Stimulated activated CD4-positive, alpha-beta T cell treated with anti-CD3 and anti-CD28 coated beads, TNF-alpha, amount 100 ng/mL, for 1 hour (primary cell): ENCODE measurements at places on chromosomes 2 and 18.

DNA sequence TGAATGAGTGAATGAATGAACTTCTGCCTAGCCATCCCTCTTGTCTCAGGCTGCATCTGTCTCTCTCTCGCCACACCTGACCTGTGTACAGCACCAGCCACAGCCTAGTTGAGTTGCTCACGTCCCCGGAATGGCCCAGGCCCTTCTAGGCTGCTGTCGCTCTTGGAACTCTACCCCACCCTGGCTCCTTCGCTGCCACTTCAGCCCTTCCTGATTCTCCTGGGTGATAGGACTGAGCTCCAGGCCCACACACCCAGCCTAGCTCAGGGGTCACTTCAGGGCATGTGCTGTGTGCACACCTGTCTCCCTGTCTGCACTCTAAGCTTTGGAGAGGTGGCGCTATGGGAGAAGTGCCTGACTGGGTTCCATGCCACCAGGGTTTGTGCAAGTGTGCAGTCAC is 236.6 kb downstream of the GLI2 start:
- DNase-seq, result no peak

GRCh38 chr2:176832086-176832485 is 380.5 kb upstream of the HNRNPA3 start:
- DNase-seq, result no peak

DNA sequence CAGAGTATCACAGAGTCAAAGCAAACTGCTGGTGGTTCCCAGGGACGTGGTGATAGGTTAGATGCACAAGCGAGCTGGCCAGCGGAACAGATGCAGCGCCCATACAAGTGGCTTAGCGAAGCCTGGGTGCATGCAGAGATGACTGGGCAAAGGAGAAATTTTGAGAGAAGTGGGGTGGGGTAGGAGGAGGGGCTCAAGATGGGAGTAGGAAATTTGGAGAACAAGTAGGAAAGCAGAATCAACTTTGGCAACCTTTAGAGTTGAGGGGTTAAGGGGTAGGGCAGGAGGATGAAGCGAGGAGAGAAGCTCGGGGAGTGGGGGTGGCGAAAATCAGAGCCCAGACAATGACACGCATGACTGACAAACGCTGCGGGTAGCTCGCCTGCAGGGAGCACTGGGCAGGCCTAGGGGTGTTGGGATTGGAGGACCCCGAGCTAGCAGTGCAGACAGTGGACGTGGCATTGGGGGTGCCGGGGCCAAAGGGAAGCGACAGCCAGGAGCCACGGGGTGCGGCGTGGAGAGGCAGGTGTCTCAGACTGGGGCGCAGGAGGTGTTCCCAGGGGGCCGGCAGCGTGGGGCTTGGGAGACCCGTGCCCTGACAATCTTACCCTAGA is 431 bp downstream of the FAM98A start:
- no peak for DNase-seq

GRCh38 chr2:201407265-201407664 is 44.0 kb downstream of the TRAK2 start:
- no peak for DNase-seq

GRCh38 chr18:13562494-13563029 is 163.8 kb downstream of the FAM210A start:
- peak; percentile 73 for DNase-seq

DNA sequence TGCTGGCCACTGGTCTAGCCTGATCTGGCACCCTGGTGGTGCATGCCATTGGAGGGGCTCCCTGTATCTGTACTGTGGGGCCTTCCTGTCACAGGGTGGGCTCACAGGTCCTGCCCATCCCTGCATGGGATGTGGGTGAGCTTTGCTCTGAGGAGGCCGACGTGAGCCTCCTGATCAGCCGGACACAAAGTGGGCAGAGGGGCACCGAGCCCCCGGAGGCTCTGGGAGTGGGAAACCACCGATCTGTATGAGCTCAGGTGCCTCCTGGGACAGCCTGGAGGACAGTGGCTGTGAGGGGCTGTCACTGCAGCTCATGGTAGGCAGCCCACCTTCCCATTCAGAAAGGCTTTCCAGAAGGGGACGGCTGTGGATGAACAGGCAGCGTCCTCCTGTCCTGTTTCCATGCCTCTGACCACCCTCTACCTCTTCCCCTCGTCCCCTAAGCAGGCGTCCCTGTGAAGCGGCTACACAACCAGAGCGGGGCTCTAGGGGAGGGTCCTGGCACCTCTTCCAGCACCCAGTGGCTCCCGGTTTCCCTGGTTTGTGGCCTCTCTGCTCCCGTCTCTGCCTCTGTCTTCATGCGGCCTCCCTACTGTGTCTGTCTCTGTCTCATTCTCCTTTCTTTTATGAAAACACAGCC is 112.5 kb upstream of the OTOS start:
- no peak for DNase-seq

DNA sequence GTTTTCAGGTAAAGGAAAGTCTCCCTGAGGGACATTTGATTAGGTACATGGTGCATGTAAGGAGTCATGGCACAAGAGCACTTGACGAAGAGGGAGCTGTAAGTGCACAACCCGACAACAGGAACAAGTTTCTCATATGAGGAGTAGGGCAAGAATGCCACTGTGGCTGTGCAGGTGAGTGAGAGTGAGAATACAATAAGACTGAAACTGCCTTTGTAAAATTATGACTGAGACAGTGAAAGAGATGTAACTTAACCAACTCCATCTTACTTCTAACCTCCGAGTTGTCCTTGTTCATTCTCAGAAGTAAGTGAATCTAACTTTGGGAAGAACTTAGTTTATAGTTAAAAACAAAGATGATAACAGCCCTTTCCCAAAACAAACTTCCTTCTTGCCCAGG is 1025.8 kb upstream of the CNTNAP5 start:
- no peak for DNase-seq

GRCh38 chr2:30807249-30807648 is at the start of gene CAPN13:
TSS of gene CAPN13 (minus strand) at chr2:30807446. CDS start at chr2:30787325, 20,121 bp downstream.
- no peak for DNase-seq

- DNase-seq, result no peak
Observed at GRCh38 chr2:57368190-57368589, 678.4 kb upstream of the VRK2 start.

DNA sequence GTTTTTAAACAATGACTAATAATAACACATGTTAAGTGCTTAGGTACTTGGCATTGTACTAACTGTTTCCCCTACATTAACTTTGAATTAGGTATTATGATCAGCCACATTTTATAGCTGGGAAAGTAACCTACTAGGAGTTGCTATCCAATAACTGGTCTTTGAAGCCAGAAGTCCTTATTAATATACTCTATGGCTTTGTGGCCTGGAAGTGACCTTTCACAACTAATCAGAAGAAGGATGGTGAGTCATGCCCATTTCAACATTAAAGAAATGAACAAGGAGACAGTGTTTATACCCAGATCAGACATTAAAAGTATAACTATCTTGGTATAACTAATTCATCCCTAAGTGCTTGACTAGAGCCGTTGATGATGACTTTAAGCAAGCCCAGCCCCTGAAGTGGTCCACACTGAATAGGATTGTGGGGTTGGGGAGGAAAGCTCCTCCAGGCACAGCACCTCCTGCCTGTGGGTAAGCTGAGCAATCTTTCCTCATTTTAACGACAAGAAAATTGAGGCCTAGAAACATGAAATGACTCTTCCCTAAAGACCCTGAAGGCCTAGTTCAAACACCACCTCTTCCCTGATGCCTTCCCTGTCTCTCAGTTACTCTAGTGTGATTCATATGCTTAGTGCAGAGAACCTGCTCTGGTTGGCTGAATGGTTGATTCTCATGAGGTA is 71.6 kb upstream of the RFX8 start:
- DNase-seq, result no peak

- DNase-seq, result no peak
Observed at GRCh38 chr2:145751629-145752028, 1231.7 kb upstream of the ZEB2 start.

DNA sequence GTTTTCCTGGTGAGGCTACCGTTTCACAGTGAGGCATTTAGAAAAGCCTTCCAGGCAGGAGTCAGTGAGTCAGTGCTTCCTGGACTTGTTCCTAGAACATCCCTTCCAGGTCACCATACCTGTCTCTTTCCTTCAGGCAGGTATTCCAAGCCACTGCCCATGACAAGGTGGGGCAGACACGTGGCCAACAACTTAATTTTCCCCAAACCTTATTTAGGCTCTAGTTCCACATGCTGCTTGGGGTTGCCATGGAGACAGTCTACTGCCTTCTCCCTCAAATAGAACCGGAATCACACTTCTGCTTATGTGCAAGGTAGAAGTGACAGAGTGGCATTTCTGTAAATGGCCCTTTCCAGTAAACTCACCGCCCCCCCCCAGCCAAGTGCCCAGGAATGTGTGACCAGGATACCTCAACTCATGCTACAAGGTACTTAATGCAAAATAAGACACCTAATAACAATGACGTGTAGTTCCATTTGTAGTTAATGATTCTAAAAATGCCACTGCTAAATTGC is 258.3 kb downstream of the PRKCE start:
- no peak for DNase-seq

- no peak for DNase-seq
Observed at GRCh38 chr2:176669398-176670174, 400.3 kb downstream of the MTX2 start.

DNA sequence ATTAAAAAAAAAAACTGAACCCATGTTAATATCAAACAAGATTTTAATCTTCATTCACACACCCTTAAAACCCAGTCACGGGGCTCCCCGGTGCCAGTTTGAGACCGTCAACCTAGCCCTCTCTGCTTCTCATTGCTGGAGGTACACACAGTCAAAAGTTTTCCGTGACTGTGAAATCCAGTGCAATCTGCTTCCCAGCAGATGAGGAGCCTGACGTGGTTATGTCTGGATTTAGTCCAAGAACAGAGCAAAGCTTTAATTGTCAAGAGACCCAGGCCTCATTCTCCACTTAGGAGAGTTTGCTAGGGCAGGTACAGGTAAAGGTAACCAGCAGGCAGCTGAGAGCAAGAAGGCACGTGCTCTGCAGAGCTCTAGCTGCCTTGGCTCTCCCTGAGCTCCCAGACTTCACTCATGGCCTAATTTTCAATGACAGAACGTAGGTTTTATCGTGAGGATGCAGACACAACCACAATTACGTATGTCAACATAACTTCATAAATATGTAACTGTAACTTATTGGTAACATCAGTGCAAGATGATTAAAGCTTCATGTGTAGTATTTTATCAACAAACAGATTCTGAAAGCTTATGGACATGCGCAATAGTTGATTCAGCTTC is 56.3 kb downstream of the SLC16A14 start:
- DNase-seq, result no peak

DNA sequence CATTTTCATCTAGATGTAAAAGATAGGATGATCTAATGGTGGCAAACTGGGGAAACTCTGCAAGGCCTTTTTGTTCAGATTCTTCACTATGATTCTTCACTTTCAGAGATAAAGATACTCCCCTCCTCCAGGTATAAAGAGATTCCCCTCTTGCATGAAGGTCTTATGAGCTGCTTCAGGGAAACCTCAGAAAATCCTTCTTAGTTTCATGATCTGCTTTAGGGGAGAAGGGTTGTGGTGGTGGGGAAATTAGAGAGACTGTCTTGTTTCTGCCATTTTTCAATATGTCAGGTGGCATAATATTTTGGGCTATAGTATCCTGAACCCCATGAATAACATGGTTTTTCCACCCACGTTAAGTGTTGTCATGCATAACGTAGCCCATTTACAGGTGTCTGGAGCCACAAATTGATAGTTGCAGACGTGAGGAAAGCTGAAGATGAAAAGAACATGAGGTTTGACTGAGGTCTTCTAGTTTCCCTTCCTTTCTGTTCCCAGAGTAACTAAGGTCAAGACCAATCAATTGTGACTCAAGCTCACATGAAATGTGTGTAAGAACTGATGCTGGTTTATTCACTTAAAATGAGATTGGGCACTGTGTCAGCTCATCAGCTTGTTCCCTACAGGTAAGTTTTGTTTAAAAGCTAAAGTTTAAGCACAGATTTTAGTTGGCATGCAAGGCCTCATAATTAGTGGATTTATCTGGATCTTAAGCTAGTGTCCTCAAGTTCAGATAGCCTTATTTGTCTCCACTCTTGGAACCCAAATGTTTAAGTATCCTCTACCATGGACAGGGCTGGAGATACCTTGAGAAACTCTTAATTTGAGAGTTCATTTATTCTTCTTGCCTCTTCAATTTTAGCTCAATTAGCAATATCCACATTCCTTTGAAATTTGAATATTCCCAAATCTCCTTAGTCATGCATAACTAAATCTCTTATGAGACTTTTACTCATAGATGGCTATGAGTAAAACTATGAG is 304.5 kb upstream of the FANCL start:
- no peak for DNase-seq

DNA sequence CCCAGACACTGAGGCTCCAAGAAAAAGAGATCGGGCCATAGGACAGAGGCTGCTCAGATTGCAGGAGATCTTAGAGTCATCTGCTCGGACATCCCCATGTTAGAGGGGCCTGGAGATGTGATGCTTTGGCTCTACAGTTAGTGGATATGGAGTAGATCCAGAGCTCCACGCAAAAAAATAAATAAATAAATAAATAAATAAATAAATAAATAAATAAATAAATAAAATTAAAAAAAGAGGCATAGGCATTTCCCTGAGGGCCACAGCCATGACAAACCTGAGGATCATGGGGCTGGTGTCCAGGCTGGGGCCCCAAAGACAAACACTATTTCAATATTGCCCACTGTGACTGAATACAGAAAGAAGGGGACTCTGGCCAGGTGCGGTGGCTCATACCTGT is 85.5 kb downstream of the PLB1 start:
- no peak for DNase-seq

- DNase-seq, result no peak
Observed at GRCh38 chr2:85777441-85777861, 23.7 kb downstream of the ATOH8 start.

DNA sequence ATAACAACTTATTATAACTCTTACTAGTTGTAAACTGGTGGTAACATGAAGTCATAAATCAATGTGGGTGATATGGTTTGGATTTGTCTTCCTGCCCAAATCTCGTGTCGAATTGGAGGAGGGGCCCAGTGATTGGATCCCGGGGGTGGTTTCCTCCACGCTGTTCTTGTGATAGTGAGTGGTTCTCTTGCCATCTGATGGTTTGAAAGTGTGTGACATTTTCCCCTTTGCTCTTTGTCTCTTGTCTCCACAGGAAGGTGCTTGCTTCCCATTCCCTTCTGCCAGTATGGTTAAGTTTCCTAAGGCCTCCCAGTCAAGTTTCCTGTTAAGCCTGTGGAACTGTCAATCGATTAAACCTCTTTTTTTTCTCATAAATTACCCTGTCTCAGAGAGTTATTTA is 321.6 kb downstream of the DSEL start:
- no peak for DNase-seq

GRCh38 chr2:74670263-74670662 is 16.2 kb downstream of the SEMA4F start:
- DNase-seq, result no peak

- no peak for DNase-seq
Observed at GRCh38 chr2:109468893-109469292, 144.9 kb downstream of the SEPTIN10 start.

GRCh38 chr18:10432781-10433180 is 21.7 kb upstream of the APCDD1 start:
- no peak for DNase-seq

DNA sequence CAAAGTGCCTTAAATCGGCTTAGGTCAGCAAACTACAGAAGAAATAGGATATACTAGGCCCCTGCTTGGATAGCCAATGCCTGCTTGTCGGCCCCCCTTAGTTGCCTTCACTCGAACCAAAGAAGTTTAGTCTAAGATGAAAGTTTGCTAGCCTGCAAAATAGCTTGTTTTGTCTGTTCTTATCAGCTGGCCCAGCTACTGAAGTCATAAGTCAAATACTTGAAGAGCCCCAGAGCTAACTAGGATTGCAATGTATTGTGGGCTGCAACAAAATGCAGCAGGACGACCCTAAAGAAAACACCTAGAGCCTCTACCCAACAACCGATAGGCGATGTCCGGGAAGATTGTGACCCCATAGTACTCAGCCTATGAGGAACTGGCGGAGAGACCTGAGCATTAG is 183.5 kb upstream of the HS6ST1 start:
- no peak for DNase-seq
